Esophagus squamous epithelium (tissue), 5 donors: ENCODE measurements at places on chromosomes 12 and 14.

GRCh38 chr12:30725739-30726138, 29.0 kb downstream of the CAPRIN2 start:
- no peak for DNase-seq

- no peak for DNase-seq
These were observed 90.7 kb downstream of the METTL25 start for GRCh38 chr12:82448911-82449578.

DNA sequence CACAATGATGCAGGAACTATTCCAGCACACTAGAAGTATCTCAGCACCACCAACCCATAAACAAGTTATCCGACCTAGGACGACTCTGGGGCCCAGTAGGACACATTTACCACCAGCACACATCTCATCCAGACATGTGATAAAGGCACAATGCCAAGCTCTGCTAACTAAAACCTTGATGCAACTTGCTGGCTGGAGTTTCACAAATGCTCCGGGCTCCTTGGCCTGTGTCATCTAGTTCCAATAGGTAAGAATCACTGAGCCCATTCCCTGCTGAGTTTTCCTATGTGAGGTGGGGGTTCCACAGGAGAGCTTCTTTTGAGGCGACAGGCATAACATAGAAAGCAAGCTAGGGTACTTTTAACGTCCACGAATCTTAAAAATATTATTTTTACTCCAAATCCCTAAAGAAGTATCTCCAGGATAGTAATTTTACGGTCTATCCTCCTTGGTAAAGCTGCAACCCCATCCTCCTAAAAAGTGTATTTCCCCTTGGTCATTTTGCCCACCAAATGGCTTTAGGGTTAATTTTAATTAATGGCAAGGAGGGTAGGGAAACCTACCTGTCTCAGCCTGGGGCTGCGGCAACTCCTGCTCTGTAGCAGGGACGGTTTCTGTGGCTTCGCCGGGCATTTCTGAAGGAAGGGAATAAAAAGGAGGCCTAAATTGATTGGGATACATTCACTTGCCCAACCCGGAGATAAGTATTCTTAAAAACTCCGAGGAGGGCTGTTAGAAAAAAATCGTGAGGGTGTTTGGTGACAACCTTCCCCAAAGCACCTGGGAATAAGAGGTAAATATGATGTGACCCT, 1.0 kb downstream of the NACA start:
- no peak for DNase-seq

DNA sequence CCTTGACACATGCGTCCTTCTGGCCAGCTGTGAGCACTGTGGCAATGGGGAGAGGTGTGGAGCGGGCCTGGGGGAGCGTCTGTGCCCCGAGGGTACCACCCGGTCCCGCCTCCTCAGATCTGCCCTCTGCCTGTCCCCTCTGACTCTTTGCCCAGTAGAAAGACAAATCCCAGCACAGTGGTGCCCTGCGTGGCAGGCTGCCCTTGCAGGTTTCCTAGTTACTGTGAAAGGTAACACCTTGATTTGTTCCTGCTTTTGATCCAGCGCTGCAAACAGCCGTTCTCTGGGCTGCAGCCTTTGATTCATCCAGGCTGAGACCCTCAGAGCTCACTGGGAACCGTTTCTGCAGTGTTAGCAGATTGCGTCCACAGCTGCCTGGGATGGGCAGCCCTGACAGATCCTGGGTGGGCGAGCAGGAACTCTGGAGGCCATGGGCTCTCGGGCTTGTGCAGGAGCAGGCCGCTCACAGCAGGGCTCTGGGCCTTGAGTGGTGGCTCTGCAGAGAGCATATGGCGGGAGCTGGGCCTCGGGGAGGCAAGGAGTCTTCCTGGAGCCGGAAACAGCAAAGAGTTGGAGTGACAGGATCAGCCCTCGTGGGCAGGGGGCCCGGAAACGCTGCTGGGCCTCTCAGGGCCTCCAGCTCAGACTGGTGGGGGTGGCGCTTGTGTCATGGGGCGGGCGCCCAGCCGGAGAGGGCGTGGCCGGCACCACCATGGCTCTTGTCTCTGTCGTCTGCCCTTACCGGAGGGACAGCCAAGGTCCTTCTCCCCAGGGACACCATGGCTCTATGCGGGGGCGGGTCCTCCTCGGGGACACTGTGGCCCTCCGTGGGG, 16.6 kb downstream of the FBRSL1 start:
- DNase-seq: no peak

DNA sequence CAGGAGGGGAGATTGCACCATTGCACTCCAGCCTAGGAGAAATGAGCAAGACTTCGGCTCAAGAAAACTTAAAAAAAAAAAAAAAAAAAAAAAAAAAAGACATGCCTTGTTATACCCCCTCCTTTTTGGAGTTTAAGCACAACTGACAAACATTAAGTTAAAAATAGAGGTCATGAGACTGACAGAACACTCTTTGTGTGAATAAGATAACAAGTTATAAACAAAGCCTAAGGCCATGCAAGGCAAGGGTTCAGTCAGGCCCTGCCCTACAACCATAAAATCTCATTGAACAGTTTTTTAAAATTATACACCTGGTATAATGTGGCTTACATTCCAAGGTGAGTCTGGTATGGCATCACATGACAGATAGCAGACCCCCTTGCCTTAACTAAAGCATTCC, 39.3 kb downstream of the TSPAN19 start:
- DNase-seq: no peak

DNA sequence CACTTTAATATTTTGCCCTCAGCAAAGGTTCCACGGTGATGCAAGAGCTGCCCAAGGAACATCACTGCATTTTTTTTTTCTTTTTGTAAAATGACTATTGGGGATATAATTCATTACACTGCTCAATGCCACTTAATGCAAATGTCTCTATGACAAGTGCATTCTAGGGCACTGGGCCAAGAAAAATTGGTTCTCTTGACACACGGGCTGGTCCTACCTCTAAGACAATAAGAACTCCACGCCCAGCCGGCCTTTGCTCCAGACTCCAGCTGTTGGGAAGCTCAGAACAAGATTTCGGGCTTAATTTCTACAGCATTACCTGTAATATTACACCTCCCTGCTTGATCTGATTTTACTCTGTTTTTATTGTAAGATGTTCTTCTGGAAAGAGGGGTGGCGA, 48.8 kb upstream of the VRK1 start:
- DNase-seq: no peak

- DNase-seq: no peak
These were observed 49.8 kb downstream of the PAPLN start for GRCh38 chr14:73287071-73287470.

- no peak for DNase-seq
These were observed 10.6 kb downstream of the FAR2 start for GRCh38 chr12:29159661-29160060.

- DNase-seq: no peak
These were observed 14.3 kb upstream of the PAPLN start for GRCh38 chr14:73223049-73223448.

DNA sequence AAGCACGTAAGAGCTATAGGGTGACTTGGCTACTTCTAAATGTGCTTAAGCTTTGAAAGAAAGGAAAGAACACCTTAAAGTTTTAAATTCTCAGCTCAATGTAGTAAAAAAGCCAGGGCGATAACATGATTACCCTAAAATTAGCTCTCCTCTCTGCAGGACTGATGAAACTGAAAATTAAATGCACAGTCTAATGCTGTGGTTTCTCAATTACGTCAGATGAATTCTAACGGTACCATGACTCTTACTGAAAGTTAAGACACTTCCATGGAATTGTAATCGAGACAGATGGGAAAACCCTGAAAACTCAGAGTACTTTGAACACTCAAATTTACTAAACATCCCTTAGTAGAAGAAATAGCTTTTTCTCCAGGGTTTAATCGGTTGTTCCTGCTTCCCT, 25.9 kb upstream of the PRKD1 start:
- DNase-seq: no peak

DNA sequence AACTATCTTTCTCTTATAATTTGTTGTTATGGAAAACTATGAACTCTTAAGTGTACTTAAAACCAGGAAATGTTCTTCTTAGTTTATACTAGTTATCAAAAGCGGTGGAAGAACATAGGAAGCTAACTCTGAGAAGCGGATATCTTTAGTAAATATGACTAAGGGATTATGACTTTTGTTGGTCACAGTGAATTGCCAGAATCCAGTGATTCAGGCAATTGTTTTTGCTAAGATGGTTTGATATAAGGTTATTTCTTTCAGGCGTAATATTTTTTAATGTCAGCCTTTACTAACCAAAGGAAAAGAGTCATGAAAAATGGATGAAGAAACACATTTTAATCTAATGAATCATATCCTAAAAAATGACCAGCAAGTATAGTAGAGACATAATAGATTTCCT, 473.5 kb downstream of the FOXG1 start:
- DNase-seq: no peak

GRCh38 chr12:112381406-112381882, 787 bp downstream of the HECTD4 start:
- DNase-seq: no peak

DNA sequence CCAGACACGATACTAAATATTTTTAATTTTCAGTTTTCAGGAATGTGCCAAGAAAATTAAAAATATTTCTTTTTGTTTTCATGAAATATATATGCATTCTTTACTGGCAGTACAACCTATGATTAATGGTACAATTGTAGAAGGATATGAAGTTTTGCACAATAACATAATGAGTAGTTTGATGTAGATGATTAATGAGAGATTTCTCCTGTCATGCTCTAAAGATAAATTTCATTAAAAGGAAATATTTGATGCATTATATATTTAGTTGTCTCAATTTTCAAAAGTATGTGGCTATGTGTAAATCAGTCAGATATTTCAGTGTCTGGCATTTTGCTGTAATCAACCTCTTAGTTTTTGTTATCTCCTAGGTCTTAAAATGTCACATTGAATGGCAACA, 940.2 kb upstream of the MDGA2 start:
- no peak for DNase-seq
